ENCODE measurements at places on chromosomes 7 and 10.

- DNase-seq: no peak
These were observed 58.3 kb downstream of the MALSU1 start for GRCh38 chr7:23357190-23358093.

GRCh38 chr7:131164025-131164925 is 163.4 kb upstream of the MKLN1 start:
- DNase-seq: no peak

GRCh38 chr7:151687523-151688235 is 168.0 kb upstream of the RHEB start:
- DNase-seq: no peak

- DNase-seq: no peak
These were observed 15.7 kb downstream of the HPS1 start for GRCh38 chr10:98431016-98431415.

Data from activated CD8-positive, alpha-beta memory T cell treated with anti-CD3 and anti-CD28 coated beads for 24 hours (primary cell).